ENCODE measurements at places on chromosomes 12 and 14. TPM values are rescaled to one million over a fixed set of nuclear protein-coding genes. Genes with fewer than 3 reads are reported as not detected.

DNA sequence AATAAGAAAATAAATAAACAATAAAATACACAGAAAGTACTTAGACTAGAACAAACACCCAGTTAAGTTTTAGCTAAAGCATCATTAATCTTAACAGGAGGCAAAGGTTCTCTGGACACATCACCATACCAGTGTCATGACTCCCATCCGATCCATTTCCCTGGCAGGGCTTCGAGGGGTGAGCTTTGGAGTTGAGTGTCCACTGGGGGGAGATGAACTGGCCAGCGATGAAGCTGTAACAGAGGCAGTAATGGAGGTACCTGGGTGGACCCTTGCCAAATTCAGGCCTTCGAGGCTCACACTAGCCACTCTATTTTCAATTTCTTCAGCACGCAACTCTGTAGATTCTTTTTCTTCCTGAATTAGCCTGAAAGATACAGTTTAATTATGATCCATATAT, 269.5 kb downstream of the ACSS3 start:
- H3K27me3 ChIP-seq = no peaks in the 10 kb centered on the region
- no peak overlapping the region for H3K27ac ChIP-seq

DNA sequence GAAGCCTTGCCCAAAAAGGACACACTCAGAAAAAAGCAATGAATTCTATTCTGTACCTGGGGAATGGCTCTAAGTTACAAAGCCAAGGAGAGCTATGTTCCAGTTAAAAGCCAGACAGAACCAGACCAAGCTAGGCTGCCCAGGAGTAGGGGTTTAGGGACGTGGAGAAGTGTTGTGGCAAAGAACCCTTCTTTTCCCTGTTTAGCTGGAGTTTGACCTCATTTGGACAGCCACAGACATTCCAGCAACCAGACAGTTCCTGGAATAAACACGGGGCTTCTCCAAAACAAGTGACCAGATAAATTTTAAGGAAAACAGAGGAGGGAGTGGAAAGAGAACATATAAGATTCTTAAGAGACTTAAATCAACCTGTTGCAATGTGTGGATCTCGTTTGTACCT, 62.3 kb downstream of the GCH1 start:
- peaks cover 37% of the 10 kb centered on the region for H3K36me3 ChIP-seq
- H3K4me1 ChIP-seq = no peaks in the 10 kb centered on the region
- H3K27me3 ChIP-seq = no peaks in the 10 kb centered on the region
- H3K27ac ChIP-seq = no peak overlapping the region

- no peak overlapping the region for H3K4me3 ChIP-seq
- H3K27ac ChIP-seq = no peak overlapping the region
- no peaks in the 10 kb centered on the region for H3K36me3 ChIP-seq
- H3K27me3 ChIP-seq = peaks cover 23% of the 10 kb centered on the region
Measured at GRCh38 chr12:47022296-47022695, 57.1 kb upstream of the PCED1B start.

GRCh38 chr12:43848226-43848507, 12.3 kb downstream of the TMEM117 start:
- H3K27me3 ChIP-seq = peaks cover 3% of the 10 kb centered on the region
- peaks cover 2% of the 10 kb centered on the region for H3K4me1 ChIP-seq
- H3K27ac ChIP-seq = no peak overlapping the region
- no peak for DNase-seq

- H3K27ac ChIP-seq = no peak overlapping the region
- peaks cover 8% of the 10 kb centered on the region for H3K4me1 ChIP-seq
- H3K27me3 ChIP-seq = peaks cover 8% of the 10 kb centered on the region
- H3K36me3 ChIP-seq = no peaks in the 10 kb centered on the region
- DNase-seq = no peak
Measured at GRCh38 chr12:52148464-52149181, 43.2 kb downstream of the KRT80 start.

DNA sequence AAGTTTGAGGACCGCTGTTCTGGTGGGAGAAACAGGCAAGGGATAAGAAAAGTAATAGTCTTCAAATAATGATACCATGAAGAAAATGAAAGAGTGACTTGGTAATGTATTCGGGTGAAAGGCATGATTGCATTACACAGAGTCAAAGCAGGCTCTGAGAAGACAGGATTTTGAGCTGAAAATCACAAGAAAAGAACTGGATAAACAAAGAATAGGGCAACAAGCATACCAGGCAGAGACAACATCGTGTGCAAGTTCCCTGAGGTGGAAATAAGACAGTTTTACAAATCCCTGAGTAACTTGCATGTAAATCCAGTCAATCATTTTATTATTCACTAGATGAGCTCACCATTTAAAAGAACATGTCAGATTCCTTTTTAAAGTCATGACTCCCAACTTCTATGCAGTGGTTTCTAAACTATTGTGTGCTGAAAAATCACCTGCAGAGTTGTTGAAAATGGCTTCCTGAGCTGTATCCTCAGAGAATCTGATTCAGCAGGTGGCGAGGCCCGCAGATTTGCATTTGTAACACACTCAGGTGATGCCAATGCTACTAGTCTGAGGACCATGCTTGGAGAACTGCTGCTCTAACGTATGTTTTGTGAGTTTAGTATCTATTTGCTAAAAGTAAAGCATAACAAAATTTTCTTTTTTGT, 133.0 kb upstream of the ABCD2 start:
- no peak overlapping the region for H3K27ac ChIP-seq
- H3K27me3 ChIP-seq = peaks cover 2% of the 10 kb centered on the region
- no peak overlapping the region for H3K4me3 ChIP-seq

Gene SLC25A47
- total RNA-seq = not detected

Gene RAD51AP1
- 44.6 TPM for total RNA-seq

All from activated naive CD8-positive, alpha-beta T cell treated with anti-CD3 and anti-CD28 coated beads, Interleukin-2, amount 10 ng/mL, durations not matched to agents 7 days and 5 days (primary cell).